ENCODE measurements at places on chromosomes 12 and 14.
A peak's percentile ranks its signal among the peaks of the same experiment; 100 is the strongest.

DNA sequence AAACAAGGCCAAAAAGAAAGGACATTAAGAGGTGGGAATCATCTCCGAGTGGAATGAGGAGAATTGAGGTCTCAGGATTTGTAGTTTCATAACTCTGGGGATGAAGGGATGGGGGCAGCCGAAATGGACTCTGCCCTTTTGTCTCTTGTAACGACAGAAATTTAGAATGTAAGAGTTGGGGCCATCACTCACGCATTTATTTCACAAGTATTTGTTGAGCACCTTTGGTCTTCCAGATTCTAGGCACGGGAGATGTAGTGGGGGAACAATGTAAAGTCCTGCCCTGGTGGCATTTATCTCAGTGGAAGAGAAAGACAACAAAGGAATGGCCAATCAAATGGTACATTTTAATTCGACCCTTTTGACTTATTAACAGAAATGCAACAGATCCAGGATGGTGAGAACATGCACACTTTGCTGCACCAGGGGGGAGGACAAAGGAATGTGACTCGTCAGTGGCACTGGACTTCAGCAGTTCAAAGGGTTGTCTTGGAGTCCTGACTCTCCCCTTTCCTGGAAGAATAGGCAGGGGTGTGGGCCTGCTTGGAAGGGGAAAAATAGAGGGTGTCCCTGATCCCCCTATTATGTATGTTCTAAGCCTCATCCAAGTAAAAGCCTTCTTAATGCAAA is 102.0 kb downstream of the TMEM30B start:
- peak; percentile 47 for DNase-seq

DNA sequence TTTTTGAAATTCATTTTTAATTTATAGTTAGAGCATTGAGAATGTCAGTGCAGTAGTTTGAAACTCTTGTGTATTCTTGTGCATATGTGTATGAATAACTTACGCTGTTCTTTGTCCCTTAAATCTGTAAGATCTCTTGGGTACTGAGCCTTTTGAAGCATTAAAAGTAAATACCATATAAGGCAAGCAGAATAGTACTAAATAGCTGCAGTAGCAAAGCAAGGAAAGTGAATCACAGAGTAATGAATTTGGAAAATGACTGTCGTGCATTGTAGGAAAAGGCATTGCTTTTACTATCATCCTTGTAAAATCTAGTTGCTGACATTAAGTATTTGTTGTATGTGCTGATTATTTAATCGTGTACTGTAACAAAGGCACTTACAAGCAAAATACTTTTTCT is 12.1 kb downstream of the CNOT2 start:
- DNase-seq = peak; percentile 23

DNA sequence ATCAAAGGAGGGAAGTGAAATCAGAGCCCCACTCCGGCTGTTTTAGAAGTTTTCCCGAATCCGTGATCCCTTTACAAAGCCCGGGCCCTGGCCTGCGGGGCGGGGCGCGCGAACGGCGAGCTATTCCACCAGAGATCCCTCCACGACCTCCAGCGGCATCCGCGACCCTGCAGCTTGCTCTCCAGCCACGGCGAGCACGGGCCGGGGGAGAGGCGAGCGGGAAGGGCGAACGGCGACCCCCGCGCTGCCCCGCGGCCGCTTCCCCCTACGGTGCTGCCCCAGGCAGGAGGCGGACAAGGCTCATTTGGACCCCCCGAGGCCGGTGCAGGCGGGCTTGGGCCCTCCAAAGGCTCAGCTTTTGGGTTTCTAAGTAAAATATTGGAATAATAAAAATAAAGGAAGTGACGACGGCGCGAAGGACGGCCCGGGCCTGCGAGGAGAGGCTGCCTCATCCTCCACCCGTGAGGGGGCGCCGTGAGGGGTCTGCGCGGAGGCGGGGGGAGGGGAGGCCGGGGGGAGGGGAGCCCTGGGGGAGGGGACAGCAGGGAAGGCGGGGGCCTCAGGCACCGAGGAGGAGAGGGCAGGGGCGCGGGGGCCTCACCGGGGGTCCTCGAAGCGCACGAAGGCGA is 613 bp downstream of the SRSF9 start:
- peak; percentile 13 for DNase-seq

GRCh38 chr12:64716839-64717455 is 42.3 kb downstream of the GNS start:
- DNase-seq = no peak

GRCh38 chr12:3537719-3538465 is 46.9 kb downstream of the PRMT8 start:
- no peak for DNase-seq

DNA sequence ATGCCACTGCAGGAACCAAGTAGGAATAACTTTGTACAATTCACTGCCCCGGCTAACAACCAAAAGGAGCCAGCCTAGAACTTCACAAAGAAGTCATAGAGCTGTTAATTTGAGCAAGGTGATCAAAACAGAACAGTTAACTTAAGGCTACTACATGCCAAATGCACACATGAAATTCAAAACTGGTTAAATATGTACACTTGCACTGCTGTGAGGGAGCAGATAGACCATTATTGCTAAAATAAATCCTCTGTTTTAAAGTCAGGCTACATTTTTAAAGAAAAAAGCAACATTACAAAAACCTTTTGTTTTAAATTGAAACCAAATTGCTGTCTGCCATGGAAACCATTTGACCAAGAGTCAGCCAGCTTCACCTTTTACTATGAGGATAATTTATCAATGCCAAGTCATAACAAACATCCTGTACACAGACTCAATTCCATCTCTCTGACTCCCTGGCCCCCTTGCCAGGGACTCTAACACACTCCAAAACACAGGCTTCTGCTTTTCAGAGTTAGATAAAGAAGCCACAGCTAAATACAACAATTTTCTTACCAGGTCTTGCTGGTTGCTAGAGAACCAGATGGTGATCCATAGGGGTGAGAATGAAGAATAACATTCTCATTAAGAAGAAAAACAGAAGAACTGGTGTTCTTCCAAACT is 84.0 kb downstream of the LRP6 start:
- DNase-seq = peak; percentile 69

DNA sequence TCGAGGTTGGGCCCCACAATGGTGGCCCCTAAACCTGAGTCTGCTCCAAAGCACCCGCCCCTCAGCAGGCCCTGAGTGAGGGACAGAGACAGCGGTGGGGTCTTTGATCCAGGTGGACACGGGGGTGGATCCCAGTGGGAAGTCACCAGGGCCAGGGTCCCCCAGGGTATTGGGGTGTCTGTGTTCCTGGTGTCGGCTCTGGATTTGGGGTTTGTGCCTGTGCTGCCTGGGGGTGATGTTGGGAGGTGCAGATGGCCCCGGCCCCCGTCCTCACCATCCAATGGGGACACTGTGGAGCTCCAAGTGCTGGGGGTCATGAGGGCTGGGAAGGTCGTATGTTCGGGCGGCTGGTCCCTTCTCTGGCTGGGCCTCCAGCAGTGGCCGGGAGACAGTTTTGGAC is 354.2 kb downstream of the TMEM121 start:
- no peak for DNase-seq

DNA sequence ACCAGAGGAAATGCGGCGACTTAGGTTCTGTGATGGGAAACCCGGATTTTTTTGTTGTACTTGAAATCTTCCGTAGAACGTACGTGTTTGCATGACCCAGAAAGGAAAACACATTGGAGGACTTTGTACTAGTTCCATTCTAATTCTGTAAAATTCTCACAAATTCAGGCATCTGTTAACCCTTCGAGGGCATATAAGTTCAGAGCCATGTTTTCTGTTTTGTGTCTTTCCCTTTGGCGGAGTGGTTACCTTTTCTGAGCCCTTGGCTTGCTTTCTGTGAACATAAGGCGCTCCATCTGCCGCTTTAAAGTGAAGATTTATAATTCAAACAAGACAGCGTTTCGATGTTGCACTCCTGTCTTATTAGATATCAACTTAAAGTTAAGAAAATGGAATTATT is 34.2 kb downstream of the BICD1 start:
- no peak for DNase-seq

DNA sequence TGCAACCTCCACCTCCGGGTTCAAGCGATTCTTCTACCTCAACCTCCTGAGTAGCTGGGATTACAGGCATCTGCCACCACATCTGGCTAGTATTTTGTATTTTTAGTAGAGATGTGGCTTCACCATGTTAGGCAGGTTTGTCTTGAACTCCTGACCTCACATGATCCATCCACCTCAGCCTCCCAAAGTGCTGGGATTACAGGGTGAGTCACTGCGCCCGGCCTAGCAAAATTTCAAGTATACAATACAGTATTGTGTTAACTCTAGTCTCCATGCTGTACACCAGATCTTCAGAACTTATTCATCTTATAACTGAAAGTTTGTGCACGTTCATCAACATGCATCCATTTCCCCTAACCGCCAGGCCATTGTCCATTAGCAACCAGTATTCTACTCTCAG is 115.1 kb upstream of the MDGA2 start:
- no peak for DNase-seq

- DNase-seq = peak; percentile 24
These were observed at the start of gene P3H3 for GRCh38 chr12:6827982-6828780. P3H3 (plus strand) TSS chr12:6828407; CDS start chr12:6828441, 34 bp downstream.

DNA sequence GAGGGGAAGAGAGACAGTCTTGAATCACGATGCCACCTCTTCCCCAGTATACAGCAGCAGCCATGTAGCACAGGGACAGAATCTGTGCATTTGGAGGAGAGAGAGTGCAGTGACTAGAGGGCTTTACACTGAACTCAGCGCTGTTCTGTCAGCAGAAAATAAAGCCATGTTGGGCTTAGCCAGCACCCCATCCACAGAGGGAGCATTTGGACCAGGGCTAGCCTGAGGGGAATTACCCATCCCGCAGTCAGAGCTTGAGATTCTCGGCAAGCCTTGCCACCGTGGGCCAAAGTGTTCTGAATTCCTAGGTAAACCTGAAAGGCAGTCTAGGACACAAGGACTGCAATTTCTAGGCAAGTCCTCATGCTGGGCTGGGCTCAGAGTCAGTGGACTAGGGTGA is 120.4 kb upstream of the CNOT2 start:
- no peak for DNase-seq

- peak; percentile 22 for DNase-seq
These were observed 279.9 kb upstream of the TBX3 start for GRCh38 chr12:114963846-114964245.

- peak; percentile 99 for DNase-seq
These were observed 35.6 kb downstream of the RASSF8 start for GRCh38 chr12:25993901-25994651.

All from AG10803 (cell line).